Osteoblast (primary cell): ENCODE measurements at places on chromosomes 11 and 22. TPM values are rescaled to one million over a fixed set of nuclear protein-coding genes. Genes with fewer than 3 reads are reported as not detected.

DNA sequence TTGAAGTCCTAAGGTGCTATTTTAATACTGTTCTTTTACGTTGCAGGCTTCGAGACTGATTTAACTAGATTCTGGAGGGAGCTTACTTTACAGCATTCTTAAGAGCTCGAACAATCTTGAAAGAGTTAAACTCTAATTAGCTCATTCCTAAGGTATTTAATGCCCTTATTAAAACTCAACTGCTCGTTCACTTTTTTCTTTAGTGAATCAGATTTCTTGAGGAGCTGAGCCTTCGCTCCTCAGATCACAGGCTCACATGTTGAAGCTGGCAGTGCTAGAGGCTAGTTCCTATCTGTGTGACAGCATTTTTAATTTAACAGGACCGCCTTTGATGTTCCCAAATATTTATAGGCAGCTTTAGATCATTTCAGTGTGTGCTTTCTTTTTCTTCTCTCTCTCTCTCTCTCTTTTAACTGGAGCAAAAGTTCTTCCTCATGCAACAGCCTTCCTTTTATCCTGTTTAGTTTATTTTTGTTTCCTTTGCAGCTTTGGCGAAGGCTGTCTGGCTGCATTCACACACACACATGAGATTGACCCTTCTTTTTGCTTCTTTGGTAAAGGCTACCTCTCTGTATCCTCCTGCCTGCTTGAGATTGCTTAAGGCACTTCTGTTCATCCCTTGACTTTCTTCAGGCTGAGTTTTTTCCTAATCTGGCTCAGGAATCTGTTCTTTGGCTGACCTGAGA lies 21.0 kb downstream of the ZNRF3 start:
- H3K4me3 ChIP-seq: no peak overlapping the region
- DNase-seq: no peak
- peaks cover 20% of the 10 kb centered on the region for H3K4me1 ChIP-seq
- no peaks in the 10 kb centered on the region for H3K36me3 ChIP-seq
- H3K27ac ChIP-seq: no peak overlapping the region

DNA sequence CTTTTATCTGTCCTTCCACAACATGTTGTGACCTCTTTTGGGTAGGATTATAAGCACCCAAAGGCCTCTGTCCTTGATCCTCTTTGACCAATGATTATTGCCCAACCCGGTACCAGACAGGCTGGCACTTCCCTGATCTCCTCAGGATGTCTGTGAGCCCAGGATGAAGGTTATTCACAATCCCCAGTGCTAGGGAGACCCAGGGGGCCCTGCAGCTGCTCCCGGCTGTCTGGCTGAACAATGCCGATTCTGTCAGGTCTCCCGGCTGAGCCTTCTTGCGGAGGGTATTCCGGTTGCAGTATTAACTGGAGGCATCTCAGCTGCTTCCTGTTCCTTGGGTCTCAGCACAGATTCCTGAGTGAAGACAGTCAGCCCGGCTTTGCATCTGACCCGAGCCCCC lies 71.2 kb upstream of the CDON start:
- H3K4me1 ChIP-seq: no peaks in the 10 kb centered on the region
- H3K27me3 ChIP-seq: peaks cover 49% of the 10 kb centered on the region
- H3K27ac ChIP-seq: no peak overlapping the region
- DNase-seq: no peak
- H3K4me3 ChIP-seq: no peak overlapping the region

- no peak overlapping the region for H3K4me3 ChIP-seq
- peaks cover 33% of the 10 kb centered on the region for H3K4me1 ChIP-seq
- H3K27ac ChIP-seq: peak overlapping the region; percentile 14
- H3K27me3 ChIP-seq: no peaks in the 10 kb centered on the region
- DNase-seq: peak; percentile 97
- H3K36me3 ChIP-seq: no peaks in the 10 kb centered on the region
These were observed 20.1 kb upstream of the PEX26 start for GRCh38 chr22:18057568-18058209.

- no peak overlapping the region for H3K4me3 ChIP-seq
- peaks cover 9% of the 10 kb centered on the region for H3K4me1 ChIP-seq
- H3K27ac ChIP-seq: no peak overlapping the region
- H3K36me3 ChIP-seq: no peaks in the 10 kb centered on the region
- DNase-seq: no peak
These were observed 20.1 kb upstream of the NARS2 start for GRCh38 chr11:78594814-78595213.

- peaks cover 25% of the 10 kb centered on the region for H3K27me3 ChIP-seq
- H3K36me3 ChIP-seq: no peaks in the 10 kb centered on the region
- no peak overlapping the region for H3K27ac ChIP-seq
These were observed 10.9 kb downstream of the PDGFB start for GRCh38 chr22:39233710-39234471.

DNA sequence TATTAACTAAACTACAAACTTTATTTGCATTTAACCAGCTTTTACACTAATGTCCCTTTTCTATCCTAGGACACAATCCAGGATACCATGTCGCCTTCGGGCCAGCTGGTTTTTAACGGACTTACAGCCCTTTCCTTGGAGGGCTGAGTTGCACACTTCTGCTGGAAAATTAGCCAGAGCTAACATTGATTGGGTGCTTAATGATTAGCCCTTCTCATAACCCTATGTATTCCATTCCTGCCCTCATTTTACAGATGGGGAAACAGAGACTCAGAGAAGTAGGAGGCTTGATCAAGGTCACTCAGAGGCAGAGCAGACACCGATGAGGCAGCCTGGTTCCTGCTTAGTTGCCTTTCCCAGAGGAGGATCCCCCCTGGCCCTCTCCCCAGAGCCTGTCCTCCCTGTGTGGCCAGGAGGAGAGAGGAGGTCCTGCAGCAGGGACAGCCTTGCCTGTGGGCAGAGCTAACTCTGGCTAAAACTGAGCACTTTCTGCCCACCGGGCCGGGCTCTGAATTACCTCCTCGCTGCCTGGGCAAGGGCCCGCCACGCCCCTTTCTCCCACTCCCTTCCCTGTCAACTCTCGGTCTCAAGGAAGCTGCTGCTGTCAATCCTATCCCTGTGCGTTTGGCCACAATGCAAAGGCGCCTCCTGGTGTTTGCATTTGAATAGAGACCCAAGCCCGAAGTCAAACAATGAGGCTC lies 59.6 kb upstream of the PAX6 start:
- no peak overlapping the region for H3K27ac ChIP-seq
- H3K36me3 ChIP-seq: no peaks in the 10 kb centered on the region
- H3K27me3 ChIP-seq: peaks cover 16% of the 10 kb centered on the region
- no peaks in the 10 kb centered on the region for H3K4me1 ChIP-seq

- no peak overlapping the region for H3K27ac ChIP-seq
- H3K4me1 ChIP-seq: peaks cover 3% of the 10 kb centered on the region
- no peaks in the 10 kb centered on the region for H3K27me3 ChIP-seq
- no peaks in the 10 kb centered on the region for H3K36me3 ChIP-seq
- no peak overlapping the region for H3K4me3 ChIP-seq
These were observed 79.0 kb downstream of the AASDHPPT start for GRCh38 chr11:106156290-106156937.

- DNase-seq: peak; percentile 26
- no peaks in the 10 kb centered on the region for H3K27me3 ChIP-seq
- H3K4me1 ChIP-seq: peaks cover 3% of the 10 kb centered on the region
- H3K36me3 ChIP-seq: no peaks in the 10 kb centered on the region
These were observed 16.8 kb downstream of the SDHD start for GRCh38 chr11:112103446-112103845.

DNA sequence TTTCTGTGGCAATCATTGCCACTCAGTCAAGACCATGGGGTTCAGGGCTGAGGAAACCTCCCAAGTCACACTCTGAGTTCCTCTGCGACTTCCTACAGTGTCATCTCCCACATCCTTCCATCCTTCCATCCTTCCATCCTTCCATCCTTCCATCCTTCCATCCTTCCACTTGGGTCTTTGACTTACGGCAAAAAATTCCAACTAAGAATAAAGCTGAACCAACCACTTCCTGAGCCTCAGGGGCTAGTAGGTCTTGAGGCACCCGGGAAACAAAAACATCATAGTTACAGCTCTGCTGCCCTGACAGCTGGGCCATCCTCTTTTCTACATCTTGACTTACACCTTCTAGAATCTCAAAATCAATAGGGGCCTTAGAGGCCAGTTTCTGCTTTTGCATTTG lies 32.1 kb downstream of the EHF start:
- no peaks in the 10 kb centered on the region for H3K27me3 ChIP-seq
- no peak for DNase-seq
- peaks cover 43% of the 10 kb centered on the region for H3K4me1 ChIP-seq
- no peak overlapping the region for H3K4me3 ChIP-seq
- no peaks in the 10 kb centered on the region for H3K36me3 ChIP-seq
- peak overlapping the region; percentile 80 for H3K27ac ChIP-seq

- H3K27ac ChIP-seq: no peak overlapping the region
- H3K4me3 ChIP-seq: no peak overlapping the region
- no peaks in the 10 kb centered on the region for H3K4me1 ChIP-seq
- H3K27me3 ChIP-seq: no peaks in the 10 kb centered on the region
- H3K36me3 ChIP-seq: peaks cover 3% of the 10 kb centered on the region
- no peak for DNase-seq
These were observed 69.1 kb upstream of the PARVG start for GRCh38 chr22:44111562-44112155.

The ROBO4 gene
- 0.36 and 0.59 TPM in 2 replicates for total RNA-seq

The OR52K1 gene
- not detected in 2 replicates for total RNA-seq

The CDON gene
- 12.3 and 15.3 TPM in 2 replicates for total RNA-seq

The MRGPRX4 gene
- not detected in 2 replicates for total RNA-seq

The PHETA2 gene
- 23.9 and 26.2 TPM in 2 replicates for total RNA-seq

The ZNF214 gene
- total RNA-seq: 3.6 and 4.7 TPM in 2 replicates
